MG63 (cell line): ENCODE measurements at places on chromosomes 7 and 10. TPM values are rescaled to one million over a fixed set of nuclear protein-coding genes. Genes with fewer than 3 reads are reported as not detected.

The NEUROD6 gene
- not detected in 2 replicates for total RNA-seq

The BLNK gene
- total RNA-seq = not detected in 2 replicates

The JAKMIP3 gene
- 0.07 and 0.99 TPM in 2 replicates for total RNA-seq

The HMX2 gene
- total RNA-seq = 0.07 and 6.0 TPM in 2 replicates

The TSPAN12 gene
- total RNA-seq = 3.1 TPM in 1 of 2 replicates, not detected in the other

The HMX3 gene
- 5.0 and 8.6 TPM in 2 replicates for total RNA-seq

The TFR2 gene
- 0.33 TPM in 1 of 2 replicates, not detected in the other for total RNA-seq

The DRGX gene
- total RNA-seq = 0.07 and 0.10 TPM in 2 replicates

GRCh38 chr7:71140264-71140663, 8.3 kb downstream of the GALNT17 start:
- DNase-seq = no peak

- DNase-seq = peak; percentile 81
Measured at GRCh38 chr10:119079599-119080520, 757 bp downstream of the EIF3A start.

DNA sequence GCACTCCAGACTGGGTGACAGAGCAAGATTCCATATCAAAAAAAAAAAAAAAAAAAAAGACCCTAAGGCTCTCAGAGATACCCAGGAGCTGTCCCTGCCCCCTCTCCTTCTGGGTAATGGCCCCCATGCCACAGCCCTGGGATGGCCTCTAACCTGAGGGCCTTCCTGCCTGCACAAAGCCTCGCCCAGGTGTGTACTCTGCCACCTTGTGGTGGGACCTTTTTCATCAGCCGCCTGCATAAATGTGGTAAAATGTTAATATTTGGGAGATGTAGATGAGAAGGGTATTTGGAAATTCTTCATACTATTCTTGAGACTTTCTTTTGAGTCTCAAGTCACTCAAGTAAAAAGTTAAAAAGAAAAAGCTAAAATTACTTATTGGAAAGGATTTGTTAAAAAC, 46.3 kb upstream of the RNF216 start:
- peak; percentile 14 for DNase-seq

DNA sequence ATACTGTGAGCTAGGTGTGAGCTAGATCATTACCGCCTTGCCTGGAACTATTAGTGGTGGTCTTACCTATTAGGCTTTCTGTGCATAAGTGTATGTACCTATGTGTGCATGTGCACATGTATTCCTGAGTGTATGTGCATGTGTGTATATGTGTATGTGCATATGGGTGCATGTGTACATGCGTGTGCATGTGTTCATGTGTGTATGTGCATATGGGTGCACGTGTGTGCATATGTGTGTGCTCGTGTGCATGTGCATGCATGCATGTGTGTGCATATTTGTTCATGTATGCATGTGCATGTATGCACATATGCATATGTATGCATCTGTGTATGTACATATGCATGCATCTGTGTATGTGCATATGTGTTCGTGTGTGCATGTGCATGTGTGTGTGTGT, 508.3 kb upstream of the ADARB2 start:
- no peak for DNase-seq

DNA sequence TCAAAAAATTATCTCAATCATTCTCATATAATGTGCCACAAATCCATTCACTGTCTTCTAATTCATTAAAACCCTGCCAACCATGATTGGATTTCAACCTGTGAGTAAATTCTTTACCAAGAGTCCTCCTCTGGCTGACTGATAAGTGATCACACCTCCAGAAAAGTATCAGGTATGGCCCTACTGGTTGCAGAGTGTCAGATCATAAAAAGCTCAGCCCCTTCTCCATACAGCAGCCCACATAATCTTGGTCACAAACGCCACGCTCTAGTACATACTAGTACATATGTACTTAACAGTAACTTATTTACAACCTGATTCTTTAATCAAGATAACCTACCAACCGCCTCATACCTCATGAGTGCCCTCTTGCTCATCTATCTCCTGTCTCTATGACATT, 26.1 kb downstream of the UBE2H start:
- DNase-seq = no peak

- DNase-seq = no peak
Measured at GRCh38 chr10:62196528-62196927, 72.1 kb downstream of the RTKN2 start.

- peak; percentile 28 for DNase-seq
Measured at GRCh38 chr10:93309062-93309461, 173.1 kb downstream of the MYOF start.

DNA sequence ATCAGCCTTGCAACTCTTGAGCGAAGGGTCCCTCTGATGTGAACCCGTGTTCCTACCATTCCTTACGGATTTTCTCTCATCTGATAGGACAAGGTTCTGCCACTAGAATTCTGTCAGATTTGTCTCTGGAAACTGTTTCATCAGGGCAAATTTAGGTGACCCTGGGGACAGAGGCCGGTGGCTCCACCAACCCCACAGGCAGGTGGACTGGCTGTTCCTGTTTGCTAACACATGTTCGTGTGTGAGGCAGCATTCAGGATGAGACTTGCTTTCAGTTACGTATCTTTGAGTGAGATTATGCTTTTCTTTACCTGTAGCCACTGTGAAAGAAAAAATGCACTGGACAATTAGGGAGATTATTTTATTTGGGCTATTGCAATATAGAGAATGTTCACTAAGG, 449.9 kb downstream of the INHBA start:
- DNase-seq = no peak

DNA sequence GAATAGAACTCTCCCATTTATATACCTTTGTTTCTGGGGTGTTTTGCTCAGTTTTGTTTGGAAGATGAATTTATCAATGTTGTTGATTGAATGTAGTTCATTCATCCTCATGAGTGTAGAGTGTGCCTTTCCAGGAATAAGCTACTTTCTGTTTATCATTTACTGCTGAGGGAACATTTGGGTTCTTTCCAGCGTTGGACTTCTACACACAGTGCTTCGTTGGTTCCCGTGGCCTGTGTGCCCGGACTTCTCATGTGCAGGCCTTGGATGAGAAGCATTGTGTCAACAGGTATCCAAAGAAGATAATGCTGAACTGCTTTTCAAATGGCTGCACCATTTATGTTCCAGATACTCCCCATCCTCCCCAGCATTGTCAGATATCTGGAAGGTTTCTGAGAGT, 107.6 kb upstream of the TNS3 start:
- no peak for DNase-seq

- no peak for DNase-seq
Measured at GRCh38 chr10:79407423-79407796, 38.0 kb downstream of the ZCCHC24 start.

DNA sequence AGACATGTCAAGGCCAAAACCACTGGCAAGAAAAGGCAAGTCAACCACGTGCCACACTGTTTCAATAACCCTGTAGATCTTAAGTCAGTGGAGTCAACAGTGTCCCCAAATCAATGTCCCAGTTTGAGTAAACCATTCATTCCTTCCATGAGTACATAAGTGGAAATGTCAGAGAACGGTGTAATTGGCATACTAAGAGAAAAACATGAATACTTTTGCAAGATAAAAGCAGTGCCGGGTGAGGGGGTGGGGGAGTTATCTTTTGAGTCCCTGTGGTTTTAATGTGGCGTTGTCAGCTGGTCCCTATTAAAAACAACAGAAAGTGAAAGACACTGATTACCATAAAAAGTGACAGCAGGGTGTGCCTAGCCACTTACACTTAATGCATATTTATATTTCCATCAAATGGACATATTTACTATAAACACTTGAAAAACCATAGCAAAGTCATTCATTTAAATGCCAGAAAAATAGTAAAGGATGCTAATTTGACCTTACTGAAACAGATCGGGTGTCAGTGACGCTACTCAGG, 37.8 kb downstream of the RSU1 start:
- DNase-seq = no peak

DNA sequence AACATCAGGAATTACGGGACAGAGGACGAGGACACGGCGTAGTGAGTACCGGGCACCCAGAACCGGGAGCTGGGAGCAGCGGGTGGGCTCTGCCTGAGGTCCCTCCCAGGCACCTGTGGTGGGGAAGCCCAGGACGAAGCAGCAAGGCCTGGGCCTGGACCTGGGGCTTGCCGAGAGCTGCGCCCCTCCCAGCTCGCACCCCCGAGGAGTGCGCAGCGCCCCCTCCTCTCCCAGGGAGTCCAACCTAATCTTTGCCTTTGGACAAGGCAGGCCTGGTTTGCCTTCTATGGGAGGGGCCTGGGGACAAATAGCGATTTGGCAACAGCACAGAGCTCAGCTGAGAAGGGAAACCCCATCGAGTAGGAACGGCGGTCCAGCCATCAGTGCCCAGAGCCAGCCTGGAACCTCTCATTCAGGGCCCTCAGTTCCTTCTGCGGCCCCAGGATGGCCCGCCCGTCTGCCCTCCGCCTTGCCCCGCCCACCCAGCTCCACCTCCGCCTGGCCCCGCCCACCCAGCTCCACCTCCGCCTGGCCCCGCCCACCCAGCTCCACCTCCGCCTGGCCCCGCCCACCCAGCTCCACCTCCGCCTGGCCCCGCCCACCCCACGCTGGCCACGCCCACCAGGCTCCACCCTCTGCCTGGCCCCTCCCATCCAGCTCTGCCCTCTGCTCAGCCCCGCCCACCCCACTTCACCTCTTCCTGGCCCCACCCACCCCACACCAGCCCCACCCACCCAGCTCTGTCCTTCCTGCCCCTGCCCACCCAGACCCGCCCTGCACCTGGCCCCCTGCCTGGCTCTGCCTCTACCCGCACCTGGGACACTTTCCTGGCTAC, 32.5 kb upstream of the KNDC1 start:
- DNase-seq = peak; percentile 34
